ENCODE measurements at places on chromosomes 1 and 21.

DNA sequence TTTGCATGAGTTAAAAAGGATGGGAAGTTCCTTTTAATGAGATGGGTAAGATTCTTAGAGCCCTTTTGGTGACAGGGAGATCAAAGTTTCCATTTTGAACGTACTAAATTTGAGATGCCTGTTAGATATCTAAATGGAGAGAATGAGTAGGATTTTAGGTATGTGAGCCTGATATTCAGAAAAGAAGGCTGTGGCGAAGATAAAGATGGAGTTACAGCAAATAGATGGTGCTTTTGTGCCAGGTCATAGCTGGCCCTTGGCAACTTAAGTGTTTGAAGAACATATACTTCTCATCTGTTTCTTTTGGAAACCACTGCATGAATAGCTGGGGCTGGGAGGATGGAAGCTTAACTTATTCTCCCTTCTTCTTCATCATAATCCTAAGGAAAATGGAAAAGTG lies 282.5 kb downstream of the PTBP2 start:
- no peak for DNase-seq

DNA sequence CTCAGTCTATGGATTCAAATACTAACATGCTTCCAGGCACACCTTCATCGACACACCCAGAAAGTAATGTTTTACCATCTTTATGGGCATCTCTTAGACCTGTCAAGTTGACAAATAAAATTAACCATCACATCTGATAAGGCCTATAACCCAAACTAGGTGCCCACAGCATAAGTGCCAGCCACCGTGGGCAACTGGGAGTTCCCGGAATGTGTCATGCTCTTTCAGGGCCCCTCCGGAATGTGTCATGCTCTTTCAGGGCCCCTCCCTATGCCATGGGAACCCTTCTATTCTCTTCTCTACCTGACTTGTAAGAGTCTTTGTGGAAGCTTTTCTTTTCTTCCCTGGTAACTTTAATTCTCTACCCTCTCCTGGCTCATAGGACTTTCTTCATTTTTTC lies 26.6 kb downstream of the KRTAP24-1 start:
- no peak for DNase-seq

GRCh38 chr1:13801655-13802486 lies 101.9 kb downstream of the PRDM2 start:
- DNase-seq: peak; percentile 36

DNA sequence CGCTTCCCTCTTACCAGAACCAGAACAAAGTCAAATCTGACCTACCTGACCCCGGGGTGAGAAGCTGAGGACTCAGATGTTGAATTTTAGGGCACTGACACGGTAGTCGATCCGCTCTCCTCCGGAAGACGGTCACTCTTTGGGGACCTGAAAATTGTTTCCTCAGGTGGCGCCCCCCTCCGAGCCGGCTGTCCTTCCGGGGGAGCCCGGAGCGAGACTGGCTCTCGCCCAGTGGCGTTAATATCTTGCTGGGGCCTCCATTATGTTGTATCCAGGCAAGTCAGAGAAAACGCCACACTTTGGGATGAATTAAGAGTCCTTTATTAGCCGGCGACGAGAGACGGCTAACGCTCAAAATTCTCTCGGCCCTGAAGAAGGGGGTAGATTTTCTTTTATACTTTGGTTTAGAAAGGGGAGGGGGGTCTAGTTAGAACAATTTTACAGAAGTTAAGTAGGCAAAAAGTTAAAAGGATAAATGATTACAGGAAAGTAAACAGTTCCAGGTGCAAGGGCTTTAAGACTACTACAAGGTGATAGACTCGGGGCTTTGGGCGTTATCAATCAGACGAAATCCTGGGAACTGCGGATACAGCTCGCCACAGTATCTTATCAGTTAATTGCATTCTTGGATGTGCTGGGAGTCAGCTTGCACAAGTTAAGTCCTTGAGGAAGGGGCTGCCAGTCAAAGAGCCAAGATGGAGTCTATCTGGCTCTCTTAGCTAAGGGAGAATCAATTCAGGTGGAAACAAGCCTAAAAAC lies 269.5 kb downstream of the DSCAM start:
- no peak for DNase-seq

GRCh38 chr1:188958461-188959115 lies 1519.1 kb downstream of the BRINP3 start:
- no peak for DNase-seq

DNA sequence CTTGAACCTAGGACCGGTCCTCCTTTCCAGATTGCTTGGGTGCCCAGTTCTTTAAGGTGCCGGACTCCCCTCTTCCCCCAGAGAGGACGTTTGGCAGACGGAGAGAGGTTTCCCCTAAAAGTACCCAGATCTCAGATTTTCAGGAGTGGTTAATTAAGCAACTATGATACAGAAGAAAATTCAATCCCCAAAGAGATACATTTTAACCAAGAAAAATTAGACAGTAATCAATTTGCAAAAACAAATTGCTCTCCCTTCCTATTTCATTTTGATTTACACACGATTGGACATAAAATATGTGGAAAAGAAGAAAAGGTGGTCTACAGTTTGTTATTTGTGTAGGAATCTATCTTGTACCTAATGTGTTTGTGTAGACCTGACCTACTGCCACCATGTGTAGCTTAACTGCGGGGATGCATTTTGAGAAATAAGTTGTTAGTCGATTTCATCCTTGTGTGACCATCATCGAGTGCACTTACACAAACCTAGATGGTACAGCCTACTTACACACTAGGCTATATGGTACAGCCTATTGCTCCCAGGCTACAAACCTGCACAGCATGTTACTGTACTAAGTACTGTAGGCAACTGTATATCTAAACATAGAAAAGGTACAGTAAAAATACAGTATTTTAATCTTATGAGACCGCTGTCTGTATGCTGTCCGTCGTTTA lies 755 bp downstream of the RPAP2 start:
- DNase-seq: no peak

GRCh38 chr1:221663321-221663720 lies 78.6 kb downstream of the DUSP10 start:
- no peak for DNase-seq

DNA sequence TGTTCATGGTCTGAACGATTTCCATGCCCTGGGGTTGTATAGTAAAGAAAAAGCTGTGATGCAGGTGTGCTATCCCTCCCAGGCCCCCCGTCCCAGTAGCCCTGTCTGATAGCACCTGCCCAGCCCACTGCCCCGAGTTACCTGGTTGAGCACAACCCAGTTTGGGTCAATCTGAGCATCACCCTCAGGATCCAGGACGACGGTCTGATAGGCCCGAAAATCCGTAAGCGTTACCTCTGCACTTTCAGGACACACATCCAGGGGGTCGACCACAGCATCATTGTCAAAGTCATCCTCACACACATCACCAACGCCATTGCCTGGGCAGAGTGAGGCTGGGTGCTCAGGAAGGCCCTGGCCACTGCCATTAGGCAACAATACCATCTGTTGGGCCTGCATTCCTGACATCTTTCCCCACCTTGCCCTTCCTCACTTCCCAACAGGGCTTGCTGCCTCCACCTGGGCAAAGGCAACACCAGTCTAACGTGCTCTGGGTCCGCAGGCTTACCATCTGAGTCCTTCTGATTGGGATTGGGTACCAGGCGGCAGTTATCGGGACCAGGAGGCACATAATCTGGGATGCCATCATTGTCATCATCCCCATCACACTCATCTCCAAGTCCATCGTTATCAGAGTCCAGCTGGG lies 9.7 kb downstream of the THBS3 start:
- DNase-seq: no peak

DNA sequence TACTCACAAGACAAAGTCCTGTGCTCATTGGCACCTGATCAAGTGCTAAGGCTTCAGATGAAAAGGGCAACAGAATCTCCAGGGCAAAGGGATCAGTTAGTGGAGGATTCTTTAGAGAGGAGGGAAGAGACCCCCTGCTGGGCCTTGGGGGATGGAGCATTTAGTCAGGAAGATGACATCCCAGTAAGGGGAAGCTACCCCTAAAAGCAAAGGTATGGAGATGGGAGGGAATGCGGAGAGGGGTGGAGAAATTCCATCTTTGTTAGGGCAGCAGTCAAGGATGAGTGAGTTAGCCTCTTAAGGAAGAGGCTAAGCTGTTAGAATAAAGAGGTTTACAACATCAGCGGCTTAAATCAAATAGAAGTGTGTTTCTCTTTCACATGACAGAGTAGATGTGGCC lies 67.4 kb downstream of the ST6GALNAC3 start:
- no peak for DNase-seq

DNA sequence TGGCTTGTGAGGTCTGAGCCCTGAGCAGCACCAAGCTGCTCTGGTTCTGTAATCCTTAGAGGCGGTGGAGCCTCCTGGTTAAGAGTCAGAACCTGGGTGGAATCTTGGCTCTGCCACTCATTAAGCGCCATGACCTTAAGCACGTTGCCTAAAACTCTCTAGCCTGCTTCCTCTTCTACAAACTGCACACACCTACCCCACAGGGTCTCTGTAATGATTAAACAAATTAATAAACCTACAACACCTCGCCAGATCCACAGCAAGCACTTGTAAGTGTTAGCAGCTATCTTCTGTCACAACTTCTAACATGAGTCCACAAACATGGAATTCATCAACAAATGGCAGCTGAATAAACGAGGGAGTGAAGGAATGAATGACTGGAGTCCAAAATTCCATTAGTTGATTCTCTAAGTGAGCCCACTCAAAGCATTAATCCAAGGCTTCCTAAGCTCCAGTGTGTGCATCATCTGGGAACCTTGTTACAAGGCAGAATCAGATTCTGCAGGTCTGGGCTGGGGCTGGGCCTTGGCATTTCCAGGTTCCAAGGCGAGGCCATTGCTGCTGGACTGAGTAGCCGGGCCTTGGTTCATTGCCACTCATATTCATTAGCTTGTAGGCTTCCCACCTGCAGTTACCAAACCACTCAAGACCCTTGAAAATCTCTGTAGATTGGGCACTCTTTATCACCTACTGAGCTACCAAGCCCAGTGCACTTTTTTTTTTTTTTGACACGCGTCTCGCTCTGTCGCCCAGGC lies 168.6 kb downstream of the HIVEP3 start:
- no peak for DNase-seq

Measured in kidney (tissue), 22 donors.